ENCODE measurements at places on chromosomes 16 and 17.

DNA sequence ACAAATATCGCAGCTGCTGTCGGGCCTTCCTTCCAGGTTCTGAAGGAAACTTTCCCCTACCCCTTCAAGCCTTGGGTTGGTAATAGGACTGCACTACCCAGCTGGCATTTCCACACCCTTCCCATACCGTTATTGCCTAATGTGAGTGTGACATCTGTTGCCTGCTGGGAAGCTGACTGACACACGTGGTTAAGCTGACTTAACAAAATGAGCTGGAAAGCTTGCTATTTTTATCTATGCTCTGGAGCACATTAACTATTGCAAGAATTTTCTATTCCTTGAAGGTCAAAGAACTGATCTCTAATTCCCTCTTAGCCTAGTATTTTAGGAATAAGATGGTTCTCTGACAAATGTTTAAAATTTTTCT lies 79.5 kb downstream of the PMP22 start:
- no peak for DNase-seq

DNA sequence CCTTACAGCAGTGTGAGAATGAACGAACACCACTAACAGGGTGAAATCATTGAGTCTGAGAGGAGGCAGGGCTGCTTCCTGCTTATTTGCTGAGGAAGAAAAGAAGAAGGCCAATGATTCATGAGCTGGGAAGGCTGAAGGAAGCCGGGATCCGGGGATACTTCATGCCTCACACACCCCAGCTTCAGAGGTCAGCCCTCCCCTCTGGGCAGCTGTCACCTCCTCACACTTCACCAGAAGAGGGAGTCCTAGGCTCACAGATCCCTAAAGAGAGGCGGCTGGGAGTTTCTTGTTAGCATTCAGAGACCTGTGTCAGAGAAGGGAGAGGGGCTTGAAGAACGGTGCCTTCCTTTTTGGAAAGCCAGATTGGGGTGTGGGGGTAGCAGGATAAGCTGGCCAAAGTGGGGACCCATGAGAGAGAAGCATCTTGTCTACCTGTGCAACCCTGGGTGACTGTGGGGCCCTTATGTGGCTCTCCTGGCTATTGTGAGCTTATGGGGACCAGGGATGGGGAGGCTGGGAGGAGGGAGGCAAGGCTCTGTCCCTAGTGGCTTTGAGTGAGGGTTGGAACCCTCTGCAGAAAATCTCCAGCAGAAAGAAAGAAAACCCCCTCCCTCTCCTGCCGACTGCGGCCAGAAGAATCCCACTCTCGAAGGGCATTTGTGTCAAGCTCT lies 94.6 kb downstream of the RGS9 start:
- DNase-seq = no peak

DNA sequence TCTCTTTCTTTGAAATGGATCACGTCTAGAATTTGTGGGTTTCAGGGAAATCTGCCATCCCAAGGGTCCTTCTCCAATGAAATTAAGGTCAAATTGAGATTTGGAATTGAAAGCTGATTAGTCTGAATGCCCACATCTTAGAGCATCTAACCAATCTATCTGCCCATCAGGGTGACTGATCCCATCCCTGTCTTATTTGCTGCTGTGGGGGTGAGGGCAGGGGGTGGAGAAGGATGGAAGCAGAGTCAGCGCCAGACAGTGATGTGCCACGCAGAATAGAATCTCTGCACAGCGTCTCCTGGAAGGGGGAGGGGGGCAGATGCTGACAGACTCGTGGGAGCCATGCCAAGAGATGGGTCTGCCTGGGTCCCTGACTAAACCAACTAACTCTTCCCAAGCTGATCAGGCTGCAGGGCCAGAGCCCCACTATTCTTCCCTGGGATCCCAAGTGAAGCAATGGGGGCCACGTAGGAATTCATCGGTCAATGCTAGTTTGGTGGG lies 32.1 kb downstream of the CDK5RAP3 start:
- DNase-seq = no peak

GRCh38 chr17:76578376-76578775 lies 7.3 kb downstream of the ST6GALNAC2 start:
- DNase-seq = no peak

GRCh38 chr17:81831563-81831956 lies 1.5 kb downstream of the MCRIP1 start:
- DNase-seq = no peak

GRCh38 chr16:47750371-47750770 lies 289.2 kb downstream of the PHKB start:
- DNase-seq = no peak
